NCI-H187 treated with DMSO at 0.1 percent for 48 hours (cell line): ENCODE measurements at places on chromosomes 1 and 21.

GRCh38 chr1:89581859-89582258, 51.1 kb upstream of the LRRC8C start:
- no peak for DNase-seq

GRCh38 chr1:30191154-30191702, 532.2 kb downstream of the MATN1 start:
- no peak for DNase-seq

DNA sequence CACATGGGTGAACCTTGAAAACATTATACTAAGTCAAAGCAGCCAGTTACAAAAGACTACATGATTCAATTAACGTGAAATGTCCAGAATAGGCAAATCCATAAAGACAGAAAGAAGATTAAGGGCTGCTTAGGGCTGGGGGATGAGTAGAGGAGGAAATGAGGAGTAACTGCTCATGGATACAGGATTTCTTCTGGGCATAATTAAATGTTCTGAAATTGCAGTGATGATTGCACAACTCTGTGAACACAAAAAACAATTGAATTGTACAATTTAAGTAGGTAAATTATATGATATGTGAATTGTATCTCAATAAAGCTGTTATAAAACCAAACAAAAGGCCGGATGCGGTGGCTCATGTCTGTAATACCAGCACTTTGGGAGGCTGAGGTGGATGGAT, 52.2 kb downstream of the RERE start:
- no peak for DNase-seq

- DNase-seq: no peak
These were observed 105.8 kb downstream of the EDEM3 start for GRCh38 chr1:184648856-184649201.

GRCh38 chr1:62269851-62270495, 49.3 kb downstream of the KANK4 start:
- DNase-seq: no peak

DNA sequence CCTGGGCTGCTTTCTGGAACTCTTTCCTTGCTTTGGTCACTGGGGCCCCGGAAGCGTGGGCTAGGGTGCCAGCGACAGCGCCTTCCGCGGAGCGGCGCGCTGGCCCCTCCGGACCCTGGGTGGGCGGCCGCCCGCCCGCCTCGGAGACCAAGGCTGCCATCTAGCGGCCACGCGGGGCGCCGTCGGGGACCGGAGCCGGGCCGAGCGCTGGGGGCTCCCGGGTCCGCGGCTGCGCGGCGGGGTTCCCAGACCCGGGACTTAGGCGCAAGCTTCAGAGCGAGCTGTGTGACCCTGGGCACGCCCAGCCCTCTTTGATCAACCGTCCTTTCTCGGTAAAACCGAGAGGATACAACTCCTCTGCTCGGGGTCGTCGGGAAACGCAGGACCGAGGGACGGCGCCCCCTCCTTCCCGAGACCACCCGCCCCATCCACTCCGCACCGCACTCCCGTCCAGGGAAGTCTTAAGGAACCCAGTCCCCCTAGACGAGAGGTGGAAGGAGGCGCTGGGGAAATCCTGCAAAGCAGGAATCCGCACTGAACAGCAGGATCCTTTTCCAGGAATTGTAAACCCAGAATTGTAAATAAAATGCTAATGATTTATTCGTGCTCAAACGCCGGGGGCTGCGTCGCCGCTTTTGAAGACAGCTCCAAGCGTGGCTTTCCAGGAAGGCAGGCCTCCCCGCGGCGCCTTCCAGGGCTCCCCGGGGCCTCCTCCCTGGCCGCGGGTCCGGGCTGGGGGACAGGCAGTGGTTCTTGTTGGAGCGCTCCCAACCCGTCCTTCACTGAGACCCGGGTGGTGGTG, 41.2 kb downstream of the RRAGC start:
- no peak for DNase-seq

DNA sequence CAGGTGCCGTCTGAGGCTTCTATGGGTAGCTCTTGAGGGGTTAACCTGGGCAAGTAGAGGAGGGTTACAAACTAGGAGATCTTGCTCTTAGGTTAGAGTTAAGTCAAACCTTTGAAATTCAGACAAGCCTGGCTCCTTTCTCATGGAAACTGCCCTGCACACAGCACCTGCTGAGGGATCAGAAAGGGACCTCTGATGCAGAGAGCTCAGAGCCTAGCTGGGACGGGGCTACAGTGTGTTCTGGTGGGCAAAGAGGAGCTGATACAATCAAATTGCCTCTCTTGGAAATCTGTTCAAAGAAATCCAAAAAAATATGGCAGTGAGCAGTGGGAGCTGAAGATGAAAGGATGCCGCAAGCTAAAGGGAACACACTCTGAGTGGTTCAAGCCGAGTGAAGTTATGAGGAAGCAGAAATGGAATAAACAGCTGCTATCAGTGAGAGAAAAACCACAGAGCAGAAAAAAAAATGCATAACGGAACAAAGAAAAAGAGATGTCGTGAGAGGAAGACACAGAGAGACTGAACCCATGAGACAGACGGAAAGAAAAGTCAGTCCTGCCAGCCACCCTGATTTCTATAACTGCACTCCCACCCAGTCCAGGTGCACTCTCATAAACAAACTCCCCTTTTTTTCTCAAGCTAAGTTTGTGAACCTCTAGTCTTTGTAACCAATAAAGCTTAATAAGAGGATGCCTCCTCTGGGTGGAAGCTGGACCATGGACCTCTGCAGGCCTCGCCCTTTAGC, 26.6 kb downstream of the PAFAH2 start:
- DNase-seq: no peak

DNA sequence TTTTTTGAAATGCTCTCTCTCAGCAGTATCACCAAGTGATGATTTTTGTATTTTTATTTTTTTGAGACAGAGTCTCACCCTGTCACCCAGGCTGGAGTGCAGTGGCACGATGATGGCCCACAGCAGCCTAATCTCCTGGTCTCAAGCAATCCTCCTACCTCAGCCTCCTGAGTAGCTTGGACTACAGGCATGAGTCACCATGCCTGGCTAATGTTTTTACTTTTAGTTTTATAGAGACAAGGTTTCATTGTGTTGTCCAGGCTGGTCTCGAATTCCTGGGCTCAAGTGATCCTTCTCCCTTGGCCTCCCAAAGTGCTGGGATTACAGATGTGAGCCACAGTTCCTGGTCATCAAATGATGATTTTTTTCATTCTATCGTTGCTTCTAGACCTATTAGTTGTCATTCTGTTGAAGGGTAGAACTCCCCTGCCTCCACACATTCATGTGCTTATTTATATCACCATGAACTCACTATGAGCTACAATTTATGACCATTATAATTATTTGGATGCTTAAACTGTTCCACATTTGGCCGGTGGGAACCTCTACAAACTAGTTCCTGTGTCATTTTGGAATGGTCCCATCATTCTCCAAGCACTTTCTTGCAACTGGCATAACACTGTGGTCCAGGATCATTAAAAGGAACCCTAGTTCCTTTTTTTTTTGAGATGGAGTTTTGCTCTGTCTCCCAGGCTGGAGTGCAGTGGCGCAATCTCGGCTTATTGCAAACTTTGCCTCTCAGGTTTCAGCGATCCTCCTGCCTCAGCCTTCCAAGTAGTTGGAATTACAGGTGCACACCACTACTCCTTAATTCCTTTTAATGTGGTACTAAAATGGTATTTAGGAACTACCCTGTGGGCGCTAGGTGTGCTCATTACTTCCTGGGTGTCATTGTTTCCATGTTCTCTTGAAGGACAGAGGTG, 20.2 kb upstream of the TOR3A start:
- DNase-seq: no peak

GRCh38 chr1:55669293-55669692, 454.1 kb upstream of the USP24 start:
- DNase-seq: no peak

DNA sequence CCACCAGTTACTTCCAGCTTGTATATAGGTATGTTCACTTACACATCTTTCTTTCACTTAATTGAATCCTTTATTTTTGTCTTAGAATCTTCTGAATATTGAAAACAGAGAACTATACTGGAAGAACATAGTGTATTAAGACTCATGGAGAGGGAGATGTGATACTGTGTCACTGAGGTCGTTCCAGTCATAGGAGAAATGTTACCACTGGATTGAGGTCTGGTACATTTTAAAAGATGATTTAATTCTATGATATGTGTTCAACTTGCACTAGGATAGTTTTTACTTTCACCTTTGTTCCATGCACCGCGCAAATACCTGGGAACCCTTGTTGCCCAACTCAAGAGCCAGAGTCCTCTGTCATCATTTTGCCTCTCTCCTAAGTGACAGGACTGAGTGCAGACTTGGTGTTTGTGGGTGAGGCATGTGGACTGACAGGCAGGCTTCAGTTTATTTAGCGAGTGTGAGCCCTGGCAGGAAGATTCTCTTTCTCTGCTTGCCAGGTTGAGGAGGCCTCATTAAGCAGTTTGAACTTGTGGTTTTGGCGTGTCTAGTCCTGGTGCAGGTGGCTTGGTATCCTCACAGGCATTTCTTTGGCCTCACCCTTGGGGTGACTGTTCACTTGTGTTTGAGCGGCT, 63.7 kb downstream of the DYRK1A start:
- no peak for DNase-seq

DNA sequence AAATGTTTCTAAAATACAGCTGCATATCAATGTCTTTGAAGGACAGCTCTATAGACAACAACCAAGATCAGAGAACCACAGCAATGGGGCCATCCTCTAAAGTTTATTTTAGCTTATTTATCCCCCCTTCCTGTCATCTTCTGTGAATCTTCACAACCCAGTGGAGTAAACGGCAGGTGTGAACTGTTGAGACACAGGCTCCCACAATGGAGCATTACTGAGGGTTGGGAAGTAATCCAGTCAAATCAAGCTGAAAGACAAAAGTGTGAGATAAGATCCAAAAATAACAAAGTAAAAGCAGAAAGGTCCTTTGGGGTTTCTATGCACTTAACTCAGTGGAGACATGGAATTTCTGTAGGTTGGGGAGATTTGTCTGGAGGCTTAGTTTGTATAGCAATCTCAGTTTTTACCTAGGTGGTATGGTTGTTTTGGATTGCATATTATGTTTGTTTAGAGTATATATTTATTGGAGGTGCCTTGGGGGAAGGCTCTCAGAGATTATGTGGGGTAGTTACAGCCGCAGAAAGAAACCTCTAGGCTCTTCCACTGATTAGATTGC, 286.9 kb upstream of the ADGRL2 start:
- DNase-seq: no peak

GRCh38 chr1:229035748-229036082, 235.2 kb upstream of the RAB4A start:
- DNase-seq: no peak

DNA sequence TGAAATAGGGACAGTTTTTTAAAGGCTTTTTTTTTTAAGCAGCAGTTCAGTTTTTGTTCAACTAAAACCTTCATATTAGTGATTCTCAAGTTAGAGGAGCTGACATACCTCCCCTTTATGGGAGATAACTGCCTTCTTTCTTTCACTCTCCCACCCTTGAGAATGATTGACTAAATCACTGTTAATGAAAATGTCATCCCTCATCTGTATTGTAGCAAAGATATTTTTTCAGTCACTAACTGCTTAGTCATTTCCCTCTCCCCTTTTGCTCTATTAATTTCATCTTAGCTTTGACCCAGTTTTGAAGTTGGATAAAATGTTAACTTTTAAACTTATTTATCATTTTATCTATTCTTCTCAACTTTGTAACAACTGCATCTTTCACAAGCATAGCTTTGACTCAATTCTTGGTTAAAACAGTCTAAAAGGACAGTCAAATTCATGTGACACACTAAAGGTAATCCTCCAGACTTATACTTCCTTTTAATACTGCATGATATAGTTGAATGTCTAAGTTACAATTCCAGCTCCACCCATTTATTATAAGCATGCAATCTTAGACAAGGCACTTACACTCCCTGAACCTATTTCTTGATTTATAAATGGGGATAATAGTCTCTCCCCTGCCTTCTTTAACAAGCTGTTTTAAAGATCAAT, 17.1 kb downstream of the CAPZA1 start:
- DNase-seq: no peak

DNA sequence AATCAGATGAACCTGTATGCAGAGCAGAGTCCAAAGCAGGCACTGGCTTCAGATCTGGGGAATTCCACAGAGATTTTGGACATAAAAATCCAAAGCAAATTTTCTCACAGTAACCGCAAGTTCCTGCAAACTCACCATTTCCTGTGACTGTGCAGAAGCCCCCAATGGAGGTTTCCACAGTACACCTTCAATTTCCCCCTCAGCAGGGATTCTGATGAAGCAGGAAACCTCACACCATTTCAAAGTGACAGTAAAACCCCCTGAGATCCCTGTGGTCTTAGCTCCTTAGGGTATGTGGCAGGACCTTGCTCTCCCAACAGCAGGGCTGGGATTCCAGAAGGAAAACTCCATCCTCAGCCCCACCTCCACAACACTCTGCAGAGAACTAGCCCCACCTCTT, 6.0 kb upstream of the TGFBR3 start:
- no peak for DNase-seq

GRCh38 chr1:1889847-1890505, 911 bp downstream of the GNB1 start:
- DNase-seq: no peak

DNA sequence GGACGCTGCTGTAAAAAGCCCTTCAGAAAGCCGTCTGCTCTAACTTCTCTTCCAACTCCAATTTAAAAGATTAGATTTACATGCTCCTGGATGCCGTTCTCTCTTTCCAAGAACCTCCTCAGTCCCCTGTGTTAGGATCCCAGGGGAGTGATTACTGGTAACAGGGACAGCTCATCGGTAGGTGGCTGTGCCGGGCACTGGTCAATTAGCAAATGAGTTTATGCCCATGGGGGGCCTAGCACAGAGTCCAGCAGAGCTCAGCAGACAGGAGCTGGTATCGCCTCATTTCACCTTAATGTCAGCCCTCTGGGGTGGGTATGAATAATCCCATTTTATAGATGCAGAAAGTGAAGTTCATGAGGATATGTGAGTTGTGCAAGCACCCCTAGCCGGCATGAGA, 191.9 kb downstream of the GRIK3 start:
- no peak for DNase-seq

DNA sequence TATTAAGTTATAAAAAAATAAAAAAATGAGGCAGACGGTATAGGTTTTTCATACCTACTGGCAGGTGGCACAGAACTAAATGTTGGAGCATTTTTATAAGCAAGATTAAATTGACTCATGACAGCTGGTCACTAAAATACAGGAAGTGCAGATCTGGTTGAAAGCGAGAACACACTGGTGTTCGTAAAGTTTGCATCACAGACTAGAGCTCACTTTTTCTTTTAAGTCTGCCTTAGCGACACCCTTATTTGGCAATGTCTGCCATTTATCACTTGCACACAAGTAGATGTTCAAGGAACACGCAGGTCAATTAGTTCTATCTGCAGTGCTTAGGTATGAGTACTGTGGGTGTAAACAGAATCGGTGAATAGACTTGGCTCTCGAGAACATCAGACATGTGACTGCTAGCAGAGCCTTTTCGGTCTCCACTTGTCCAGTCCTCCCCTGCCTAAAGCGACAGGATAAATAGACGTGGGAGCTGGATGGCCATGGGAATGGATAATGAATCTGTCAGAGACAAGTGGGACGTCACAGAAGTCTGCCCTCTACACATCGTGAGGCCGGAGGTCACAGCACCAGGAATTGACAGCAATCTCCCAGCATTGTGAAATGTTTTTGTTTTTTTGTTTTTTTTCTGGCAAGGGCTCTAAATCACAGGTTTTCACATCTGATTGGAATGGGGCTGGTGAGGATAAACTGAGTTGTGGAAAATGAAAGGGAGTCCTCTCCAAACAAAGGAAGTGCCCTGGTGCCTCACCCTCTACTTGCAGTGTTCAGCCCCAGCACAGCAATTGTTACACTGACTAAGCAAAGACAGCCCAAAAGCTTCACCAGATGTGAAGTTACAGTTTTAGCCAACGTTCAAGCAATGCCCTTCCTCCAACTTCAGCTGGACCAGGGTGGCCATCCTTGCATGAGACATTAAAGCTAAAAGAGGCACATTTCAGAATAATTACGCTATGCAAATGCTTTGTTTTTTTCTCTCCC, 248.9 kb downstream of the NTNG1 start:
- DNase-seq: no peak

GRCh38 chr1:70528590-70529333, 117.7 kb downstream of the CTH start:
- DNase-seq: no peak
